ENCODE measurements at places on chromosomes 11 and 22.
A peak's percentile ranks its signal among the peaks of the same experiment; 100 is the strongest.

DNA sequence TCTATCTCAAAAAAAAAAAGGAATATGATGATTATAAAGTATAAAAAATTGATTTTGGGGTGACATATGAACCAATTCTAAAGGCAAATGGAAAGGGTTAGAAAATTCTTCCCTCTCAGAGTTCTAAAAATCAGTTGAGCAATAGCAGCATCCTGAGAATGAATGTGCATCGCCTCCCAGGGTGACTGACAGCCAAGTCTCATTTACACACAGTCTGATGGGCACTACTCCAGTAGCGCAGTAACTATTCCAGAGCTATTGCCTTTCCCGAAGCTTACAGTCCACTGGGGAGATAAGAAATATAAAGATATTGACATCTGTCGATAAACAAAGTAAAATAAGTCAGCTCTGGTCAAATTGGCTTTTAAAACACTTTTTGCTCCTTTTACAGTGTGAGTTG lies 32.3 kb upstream of the SORL1 start:
- no peak for DNase-seq

GRCh38 chr11:9015677-9016076 lies 11.9 kb upstream of the NRIP3 start:
- peak; percentile 77 for DNase-seq

DNA sequence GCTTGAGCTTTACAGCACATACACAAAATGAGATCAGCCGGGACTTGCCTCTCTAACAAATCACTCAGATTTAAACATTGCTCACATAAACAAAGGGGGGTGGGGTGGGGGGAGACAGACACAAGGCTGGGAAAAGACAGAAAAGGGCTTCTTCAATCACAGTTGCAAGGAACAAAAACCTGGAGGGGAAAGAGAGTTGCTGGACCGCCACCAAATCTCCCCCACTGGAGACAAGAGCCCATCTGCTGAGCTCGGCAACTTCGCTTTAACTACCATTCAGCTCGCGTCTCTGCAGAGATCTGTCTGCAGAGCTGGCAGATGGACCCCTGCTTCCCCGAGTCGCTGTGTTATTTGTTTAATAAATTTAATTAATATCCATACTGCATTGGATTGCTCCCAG lies 165.0 kb downstream of the RCN1 start:
- DNase-seq: no peak

DNA sequence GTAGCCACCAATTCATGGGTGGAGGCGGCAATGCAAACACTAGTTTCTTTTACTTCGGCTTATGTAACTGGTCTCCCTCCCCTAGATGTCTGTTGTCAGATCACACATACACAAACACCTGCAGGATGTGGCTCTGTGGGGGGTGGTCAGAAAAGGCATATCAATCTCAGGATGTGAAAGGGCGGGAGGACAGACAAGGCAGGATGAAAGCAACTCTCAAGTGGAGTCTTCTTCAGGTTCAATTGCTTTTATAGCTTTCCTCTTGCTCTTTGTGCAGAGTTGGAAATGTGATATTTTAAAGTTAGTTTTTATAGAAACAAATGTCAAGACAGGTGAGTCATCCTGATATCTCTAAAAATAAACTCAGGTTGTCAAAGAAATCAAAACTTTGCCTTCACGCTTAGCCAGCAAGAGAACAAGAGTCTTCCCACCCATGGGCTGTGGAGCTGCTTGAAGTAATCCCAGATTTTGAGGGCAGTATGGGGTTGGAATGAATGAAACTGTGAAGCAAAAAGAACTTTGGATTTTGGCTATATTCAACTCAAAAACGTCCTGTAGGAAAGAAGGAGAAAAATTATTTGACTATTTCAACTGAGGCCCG lies 423.4 kb downstream of the GUCY1A2 start:
- DNase-seq: no peak

GRCh38 chr11:70233511-70233934 lies 30.4 kb downstream of the FADD start:
- no peak for DNase-seq

GRCh38 chr11:117575856-117576255 lies 221.2 kb downstream of the DSCAML1 start:
- no peak for DNase-seq

- no peak for DNase-seq
Measured at GRCh38 chr11:58276151-58276550, 8.1 kb upstream of the OR10W1 start.

GRCh38 chr22:41273128-41273527 lies 12.9 kb downstream of the RANGAP1 start:
- DNase-seq: no peak

GRCh38 chr11:2958251-2958650 lies 29.0 kb upstream of the PHLDA2 start:
- no peak for DNase-seq

- DNase-seq: no peak
Measured at GRCh38 chr11:124479561-124479960, 34.1 kb upstream of the OR8B8 start.

DNA sequence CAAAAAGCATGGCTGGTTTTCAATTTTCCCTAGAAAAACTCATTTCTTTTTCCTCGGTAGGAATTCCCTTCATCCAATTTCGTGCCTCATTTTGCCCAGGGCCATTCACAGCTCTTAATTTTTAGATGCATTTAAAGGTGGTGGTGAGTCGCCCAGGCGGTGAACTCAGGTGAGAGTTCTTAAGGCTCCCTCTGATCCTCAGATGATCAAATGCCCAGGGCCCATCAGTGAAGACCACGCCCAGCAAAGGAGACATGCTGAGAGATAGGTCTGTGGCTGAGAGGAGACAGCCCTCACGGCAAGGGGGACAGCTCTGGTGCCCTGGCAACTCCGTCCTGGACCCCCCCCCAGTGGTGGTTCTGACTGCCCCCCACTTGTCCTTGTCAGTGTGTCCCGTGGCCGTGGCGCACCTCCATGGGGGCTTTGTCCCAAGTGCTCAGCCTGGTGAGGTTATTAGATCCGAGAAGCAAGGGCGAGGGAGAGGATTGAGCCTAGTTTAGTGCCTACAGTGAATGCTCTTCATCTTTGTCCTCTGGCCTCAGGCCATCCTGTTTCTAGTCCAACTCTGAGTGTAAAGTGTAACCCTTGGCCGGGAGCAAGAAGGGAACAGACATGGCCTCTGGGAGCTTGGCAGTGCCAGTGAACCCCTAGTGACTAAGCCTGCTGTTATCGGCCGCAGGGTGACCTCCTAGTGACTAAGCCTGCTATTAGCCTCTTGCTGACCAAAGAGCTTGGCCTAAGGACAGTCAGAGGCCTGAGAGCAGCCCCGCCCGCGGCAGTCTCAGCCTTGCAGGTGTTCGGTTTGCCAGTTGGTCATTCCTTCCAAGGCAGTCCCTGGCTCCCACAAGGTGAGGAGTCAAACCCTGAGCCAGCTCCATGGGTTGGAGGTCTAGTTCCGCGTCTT lies 83.5 kb downstream of the CTTN start:
- no peak for DNase-seq

- peak; percentile 30 for DNase-seq
Measured at GRCh38 chr22:48635816-48636215, 1191.9 kb downstream of the BRD1 start.

- no peak for DNase-seq
Measured at GRCh38 chr22:45974498-45974897, 2.5 kb downstream of the WNT7B start.

DNA sequence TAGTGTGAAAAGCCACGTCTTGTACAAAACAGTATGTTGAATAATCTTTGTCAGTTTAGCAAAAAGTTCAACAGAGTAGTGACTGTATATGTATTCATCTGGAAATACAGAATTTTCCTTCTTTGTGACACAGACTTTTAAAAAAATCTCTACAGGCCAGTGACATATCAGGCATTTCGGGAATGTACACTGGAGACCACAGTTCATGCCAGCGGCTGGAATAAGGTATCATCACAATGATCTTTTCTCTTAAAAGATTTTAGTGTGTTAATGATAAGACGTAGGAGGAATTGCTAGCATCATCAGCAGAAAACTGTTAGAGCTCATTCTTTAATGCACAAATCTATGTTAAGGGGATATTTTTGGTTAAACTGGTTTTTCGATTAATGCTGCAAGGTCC lies 57.4 kb downstream of the BCL2L13 start:
- DNase-seq: no peak

GRCh38 chr11:97751405-97751804 lies 1269.3 kb upstream of the CNTN5 start:
- DNase-seq: no peak

DNA sequence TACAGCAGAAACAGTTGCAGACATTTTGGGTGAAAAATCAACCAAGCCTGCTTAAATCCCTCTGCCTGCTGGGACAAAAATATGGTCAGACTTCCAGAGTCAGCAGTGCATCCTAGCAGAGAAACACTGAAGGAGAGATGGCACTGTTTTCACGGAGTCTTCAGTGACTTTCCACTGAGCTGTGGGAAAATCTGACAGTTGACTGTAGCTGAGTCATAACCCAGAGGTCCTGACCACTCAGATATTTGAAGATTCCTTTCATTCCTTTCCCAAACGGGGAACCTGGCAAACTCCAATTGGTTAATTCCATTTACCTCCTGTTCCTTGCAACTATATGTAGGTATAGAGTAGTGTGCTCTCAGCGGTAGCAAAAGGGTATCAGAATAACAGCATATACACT lies 20.9 kb upstream of the UPB1 start:
- no peak for DNase-seq

DNA sequence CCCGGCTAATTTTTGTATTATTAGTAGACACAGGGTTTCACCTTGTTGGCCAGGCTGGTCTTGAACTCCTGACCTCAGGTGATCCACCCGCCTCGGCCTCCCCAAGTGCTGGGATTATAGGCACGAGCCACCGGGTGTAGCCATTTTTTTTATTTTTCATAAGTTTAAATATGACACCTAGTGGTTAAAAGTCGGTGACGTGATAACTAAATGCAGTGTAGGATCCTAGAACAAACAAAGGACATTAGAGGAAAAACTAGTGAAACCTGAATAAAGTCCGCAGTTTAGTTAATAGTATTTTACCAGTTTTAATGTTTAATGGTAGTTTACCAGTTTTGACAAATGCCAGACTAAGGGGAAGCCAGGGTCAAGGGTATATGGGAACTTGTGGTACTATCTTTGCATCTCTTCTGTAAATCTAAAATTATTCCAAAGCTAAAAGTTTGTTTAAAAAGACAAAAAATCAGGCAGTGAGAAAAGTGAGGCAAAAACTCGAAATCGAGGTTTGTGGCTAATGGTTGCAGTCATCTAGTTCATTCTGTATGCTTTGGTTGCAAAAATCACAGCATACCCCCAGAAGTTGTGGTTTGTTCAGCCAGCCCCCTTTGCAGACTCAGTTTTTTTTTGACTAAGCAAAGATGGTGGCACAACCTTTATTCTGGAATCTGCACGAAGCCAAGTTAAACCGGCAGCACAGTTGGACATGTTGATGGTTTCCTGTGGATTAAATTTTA lies 29.6 kb downstream of the TOM1 start:
- DNase-seq: no peak

DNA sequence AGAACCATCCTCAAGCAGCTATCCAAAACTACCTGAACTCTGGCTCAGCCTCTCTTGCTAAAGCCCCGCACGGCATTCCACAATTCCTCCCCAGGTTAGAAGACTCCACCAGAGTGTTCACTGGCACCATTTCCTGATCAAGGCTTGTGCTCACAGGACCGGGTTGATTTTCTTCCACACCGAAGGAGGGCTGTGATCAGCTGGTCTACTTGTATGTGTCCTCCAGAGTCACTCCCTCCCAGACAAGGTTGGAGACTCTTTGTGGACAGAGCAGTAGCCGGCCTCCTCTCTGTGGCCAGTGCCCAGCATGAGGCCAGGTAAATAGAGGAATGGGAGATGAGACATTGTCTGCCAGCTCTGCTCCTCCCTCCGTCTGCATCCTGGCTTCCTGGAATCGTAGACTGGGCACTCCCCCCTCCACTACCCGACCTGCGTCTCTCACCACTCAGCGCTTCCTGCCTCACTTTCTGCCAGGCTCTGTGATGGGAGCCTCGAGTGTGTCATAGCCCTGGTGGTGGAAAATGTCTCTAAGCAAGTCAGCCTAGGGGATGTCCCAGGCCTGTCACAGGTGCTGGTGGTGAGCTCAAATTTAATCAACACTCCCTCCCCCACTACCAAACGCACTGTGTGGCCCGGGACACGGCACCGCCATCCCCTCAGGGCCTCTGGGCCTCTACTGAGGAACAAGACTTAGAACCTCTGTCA lies 12.5 kb upstream of the TMPRSS6 start:
- DNase-seq: peak; percentile 53

DNA sequence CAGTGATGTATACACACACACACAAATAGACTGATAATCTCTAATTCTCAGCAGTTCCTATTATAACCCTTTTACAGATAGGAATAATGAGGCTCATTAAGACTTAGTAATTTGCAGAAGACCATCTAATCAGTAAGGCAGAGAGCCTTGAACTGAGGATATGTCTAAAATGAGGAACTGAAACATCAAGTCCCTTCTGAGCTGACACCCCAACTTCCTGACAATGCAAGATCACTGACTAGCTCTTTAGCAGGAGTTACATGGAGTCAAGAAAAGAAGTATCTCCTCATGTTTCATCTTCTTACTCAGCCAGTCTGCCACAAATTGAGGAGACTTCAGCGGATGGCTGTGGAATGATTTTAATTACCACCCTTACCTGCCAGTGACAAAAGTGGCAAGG lies 193.0 kb downstream of the MSANTD4 start:
- peak; percentile 43 for DNase-seq

DNA sequence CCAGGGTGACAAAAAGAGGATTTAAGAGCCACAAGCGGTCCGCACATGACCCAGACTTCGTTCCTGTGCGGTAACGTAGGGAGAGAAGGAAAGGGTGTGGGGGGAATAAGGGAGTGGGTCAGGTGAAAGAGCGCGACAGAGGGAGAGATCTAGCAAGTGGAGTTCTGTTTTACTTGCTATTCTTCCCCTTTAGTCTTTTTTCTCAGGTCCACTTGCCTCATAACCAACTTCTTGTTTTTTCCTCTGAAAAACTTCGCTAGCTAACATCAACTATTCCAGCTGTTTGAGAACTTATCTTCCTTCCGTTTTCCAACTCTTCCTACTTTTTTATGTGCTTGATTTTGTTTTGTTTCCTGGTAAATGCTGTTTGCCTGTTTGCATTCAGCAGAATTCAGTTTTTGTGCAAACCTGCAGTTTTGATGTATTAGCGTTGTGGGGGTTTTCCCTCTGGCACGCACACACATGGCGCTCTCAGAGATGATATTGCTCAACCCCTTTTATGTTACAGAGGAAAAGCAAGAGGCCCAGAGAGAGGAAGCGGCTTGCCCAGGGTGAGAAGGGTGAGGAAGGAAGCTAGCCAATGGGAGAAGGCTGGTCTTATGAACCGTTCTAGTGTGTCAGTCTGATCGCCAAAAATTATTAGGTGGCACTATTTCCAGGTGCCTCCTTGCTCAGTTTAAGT lies 592 bp upstream of the CTSC start:
- DNase-seq: peak; percentile 69

DNA sequence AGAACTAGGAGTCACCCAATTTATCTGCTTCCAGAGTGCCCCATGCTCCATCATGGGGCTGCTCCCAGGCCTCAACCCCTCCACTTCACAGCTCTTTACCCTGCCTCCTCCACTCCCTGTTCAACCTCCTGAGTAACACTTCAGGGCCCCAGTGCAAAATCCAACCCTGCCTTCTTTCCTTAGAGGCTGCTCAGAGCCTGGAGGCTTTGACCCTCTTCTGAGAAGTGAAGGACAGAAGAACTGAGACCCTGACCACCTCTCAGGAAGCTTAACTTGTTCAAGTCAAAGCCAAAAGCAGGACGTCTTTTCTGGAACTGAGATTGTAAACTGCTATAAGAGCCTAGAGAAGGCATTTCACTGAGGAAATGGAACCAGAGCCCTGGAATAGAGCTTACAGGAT lies 15.5 kb downstream of the EIF3F start:
- DNase-seq: no peak
